ENCODE measurements at places on chromosomes 6 and 20.

DNA sequence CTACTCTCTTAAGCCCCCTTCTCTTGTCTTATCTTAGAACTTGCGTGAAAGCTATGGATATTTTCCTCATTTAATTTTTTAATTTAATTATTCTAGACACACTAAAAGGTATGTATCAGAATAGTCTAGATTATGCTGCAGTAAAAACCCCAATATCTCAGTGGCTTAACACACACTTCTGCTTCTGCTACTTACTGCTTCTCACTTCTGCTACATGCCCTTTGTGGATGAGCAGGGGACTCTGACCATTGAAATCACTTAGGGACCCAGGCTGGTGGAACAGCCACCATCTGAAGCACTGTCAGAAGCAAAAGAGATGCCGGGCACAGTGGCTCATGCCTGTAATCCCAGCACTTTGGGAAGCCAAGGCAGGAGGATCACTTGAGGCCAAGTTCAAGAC is 27.2 kb upstream of the SCUBE3 start:
- DNase-seq = no peak

GRCh38 chr20:57514273-57514751 is 10.6 kb downstream of the CTCFL start:
- DNase-seq = no peak

DNA sequence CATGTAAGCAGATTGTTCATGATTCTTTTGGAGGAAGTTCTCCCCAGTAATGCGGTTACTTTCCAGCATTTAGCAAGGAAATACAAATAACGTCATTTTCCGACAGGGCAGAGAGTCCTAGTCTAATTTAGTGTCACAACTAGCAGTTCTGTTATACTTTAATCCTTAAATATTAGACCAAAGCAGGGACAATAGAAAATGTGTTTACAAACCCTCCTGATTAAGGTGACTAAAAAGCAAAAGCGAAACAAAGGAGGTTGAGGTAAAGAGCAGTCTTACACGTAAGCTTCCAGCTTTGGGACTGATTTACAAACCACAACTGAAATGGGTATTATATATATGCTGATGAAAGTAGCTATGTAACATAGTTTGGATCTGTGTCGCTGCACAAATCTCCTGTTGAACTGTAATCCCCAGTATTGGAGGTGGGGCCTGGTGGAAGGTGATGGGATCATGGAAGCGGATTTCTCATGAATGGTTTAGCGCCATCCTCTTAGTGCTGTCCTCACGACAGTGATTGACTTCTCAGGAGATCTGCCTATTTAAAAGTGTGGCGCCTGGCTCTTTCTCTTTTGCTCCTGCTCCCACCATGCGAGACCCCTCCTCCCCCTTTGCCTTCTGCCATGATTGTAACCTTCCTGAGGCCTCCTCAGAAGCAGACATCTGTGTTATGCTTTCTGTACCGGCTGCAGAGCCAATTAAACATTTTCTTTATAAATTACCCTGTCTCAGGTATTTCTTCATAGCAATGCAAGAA is 81.9 kb downstream of the PLCB1 start:
- no peak for DNase-seq

- DNase-seq = no peak
Measured at GRCh38 chr6:115972679-115973078, 88.0 kb downstream of the FRK start.

GRCh38 chr6:25446830-25447569 is 167.8 kb downstream of the CARMIL1 start:
- no peak for DNase-seq

Measured in activated naive CD4-positive, alpha-beta T cell (primary cell).